Activated effector memory CD4-positive, alpha-beta T cell treated with anti-CD3 and anti-CD28 coated beads, Interleukin-2, amount 50 U/mL, for 16 hours (primary cell): ENCODE measurements at places on chromosomes 3 and 15.

DNA sequence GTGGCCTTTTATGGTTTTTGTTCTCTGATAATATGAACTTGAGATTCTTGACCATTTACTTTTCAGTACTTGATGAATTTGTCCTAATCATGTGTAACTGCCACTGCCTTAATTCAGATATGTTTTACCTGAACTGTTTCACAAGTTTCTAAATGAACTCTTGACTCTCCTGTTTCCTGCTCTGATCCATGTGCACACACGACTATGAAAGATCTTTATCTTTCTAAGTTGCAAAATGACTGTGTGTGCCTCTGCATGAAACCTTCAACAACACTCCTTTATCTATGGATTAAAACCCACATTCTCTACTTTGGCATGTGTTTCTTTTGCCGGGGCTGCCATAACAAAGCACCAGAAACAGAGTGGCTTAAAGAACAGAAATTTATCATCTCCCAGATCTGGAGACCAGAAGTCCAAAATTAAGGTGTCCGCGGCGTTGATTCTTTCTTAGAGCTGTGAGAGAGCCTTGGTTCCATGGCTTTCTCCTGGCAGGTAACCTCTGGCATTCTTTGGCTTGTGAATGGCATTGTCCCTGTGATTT lies 275.0 kb downstream of the ADAMTSL3 start:
- DNase-seq, result no peak

DNA sequence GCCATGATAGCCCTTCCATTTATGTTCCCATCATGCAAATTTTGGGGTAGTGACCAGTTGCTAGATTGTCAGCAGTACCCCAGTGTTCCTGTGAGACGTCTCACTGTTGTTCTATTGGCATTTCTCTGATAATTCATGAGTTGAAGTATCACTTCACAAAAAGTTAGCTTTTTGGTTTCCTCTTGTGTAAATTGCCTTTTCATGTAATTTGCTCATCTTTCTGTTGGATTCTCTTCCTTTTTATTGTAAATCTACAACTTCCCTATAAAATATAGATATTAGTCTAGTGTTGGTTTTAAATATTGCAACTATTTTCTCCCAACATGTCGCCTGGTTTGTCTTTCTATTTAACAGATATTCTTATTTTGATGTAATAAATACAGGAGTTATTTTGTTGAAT lies 7.5 kb upstream of the A4GNT start:
- DNase-seq, result no peak

DNA sequence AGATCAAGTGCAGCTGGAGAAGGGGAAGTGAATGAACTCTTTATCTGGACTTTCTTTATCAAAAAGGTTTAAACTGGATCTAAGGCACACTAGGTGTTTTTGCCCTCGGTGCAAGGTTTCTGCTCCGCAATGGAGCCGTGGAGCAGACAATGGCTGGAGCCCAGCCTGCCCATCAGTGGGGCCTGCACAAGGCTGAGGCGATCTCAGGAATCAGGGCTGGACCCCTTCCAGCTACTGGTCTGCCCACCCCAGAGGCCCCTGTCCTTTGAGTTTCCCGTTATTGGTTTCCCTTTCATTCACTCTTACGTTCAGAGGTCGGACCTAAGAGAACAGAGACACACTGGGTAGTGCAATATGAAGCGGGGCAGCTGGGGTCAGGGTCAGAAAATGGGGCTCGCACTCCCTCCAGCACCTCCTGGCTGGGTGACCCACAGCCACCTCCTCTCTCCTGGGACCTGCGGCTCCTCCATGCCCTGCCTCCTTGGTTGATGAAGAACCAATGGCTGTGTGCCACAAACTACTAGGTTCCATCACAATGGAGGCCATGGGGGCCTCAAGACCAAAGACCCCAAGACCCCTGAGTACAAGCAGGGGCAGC lies 164.6 kb downstream of the CHSY1 start:
- no peak for DNase-seq

DNA sequence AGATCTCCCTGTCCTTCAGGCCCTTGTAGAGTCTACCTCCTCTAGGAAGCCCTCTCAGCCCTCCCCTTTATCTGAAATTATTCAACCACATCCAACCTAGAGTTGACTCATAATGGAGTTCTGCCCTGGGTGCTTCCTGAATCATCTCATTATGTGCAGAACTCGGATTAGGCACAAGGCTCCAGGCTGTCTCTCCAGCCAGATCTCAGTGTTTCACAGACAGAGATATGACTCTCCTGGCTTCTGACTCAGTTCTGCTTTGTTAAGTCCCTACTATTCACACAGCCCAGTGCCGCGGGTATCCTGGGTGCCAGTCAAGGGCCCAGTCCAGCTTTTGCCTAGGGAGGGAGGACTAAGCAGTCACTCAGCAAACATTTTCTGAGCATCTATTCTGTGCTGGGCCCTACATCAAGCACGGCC lies 9.3 kb downstream of the STRA6 start:
- no peak for DNase-seq

GRCh38 chr3:88267441-88267840 lies 117.7 kb downstream of the C3orf38 start:
- DNase-seq, result no peak

GRCh38 chr3:5169807-5170206 lies 17.7 kb upstream of the EDEM1 start:
- DNase-seq, result no peak

DNA sequence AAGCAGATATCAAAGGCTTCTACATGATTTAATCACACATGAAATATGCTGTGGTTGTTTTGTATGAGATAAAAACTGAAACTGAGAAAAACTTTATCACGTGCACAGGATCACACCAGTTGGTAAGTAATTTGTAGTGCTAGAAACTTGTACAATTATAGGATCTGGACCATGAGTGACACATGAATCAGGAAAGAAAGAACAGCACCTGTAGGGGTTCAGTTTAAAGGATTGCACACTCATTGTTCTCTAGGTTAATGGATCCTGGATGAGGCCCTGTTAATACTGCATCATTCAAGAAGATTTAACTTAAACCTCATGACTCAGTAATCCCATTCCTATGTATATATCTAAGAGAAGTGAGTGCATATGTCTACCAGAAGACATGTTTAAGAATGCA lies 87.9 kb downstream of the STT3B start:
- no peak for DNase-seq

- no peak for DNase-seq
Measured at GRCh38 chr3:31530960-31531335, 1.8 kb upstream of the STT3B start.

GRCh38 chr15:98276018-98276417 lies 315.5 kb downstream of the ARRDC4 start:
- no peak for DNase-seq

DNA sequence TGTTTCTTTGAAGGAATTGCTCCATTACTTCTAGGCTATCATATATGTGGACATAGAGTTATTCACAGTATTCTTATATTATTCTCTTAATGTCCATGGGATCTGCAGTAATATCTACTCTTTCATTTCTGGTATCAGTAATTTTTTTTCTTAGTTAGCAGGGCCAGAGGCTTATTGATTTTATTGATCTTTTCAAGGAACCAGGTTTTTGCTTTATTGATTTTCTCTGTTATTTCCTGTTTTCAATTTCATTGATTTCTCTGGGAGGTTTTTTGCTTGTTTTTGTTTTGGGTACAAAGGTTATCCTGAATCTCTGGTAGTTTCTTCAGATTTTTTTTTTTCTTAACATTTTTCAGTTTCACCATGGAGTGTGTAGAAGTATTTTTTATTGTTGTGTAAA lies 60.1 kb upstream of the AP4E1 start:
- no peak for DNase-seq

GRCh38 chr3:66800941-66801545 lies 197.1 kb upstream of the KBTBD8 start:
- DNase-seq, result no peak

DNA sequence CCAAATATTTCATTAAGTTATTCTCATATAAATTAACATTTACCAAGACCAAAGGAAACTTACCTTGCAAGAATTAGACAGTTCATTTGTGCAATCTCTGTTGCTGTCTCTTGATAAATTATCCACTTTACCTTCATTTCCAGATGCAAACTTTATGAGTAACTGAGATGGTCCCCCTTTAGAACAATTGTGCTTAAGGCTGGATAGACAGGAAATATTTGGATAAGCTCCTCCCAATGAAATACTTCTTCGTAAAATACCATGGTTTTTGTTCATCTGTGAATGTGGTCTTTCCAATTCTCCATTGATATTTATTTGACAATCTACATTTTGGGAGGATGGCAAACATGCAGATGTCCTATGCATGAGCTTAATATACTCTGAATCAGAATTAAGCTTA lies 78.2 kb downstream of the NEDD4 start:
- no peak for DNase-seq

- no peak for DNase-seq
Measured at GRCh38 chr3:158976966-158977365, 175.1 kb downstream of the MFSD1 start.

DNA sequence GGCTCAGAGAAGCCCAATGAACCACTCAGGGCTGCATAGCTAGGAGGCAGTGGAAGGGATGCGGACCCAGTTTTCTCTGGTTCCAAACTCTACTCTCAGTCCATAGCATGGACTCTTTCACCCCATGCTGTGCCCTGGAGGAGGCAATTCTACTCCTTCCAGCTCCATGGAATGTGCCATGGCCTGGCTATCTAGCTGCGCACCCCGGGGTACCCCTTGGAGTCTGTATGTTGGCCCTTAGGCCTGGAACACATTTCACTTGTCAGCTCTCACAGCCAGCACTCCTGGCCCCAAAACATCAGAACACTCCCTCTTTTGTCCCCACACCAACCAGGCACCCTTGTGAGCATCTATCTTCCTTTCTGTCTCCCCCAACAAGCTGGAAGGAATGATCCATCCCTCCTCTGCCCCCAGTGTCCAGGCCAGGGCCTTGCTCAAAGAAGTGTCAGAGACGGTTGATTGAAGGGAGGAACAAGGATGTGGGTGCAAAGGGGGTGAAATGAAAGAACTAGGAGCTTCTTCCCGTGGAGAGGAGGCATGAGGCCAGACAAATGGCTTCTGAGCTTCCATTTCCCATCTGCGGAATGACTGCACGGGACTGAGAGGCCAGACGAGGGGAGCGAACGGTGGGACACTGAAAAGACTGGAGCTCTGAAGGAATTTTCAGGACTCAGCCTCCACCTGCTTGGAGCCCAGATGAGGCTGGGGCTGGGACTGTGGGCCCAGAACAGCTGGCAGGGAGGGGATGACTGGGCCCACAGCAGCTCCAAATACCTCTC lies 2.8 kb downstream of the PRSS50 start:
- peak; percentile 49 for DNase-seq

GRCh38 chr3:108497271-108497670 lies 13.1 kb downstream of the MYH15 start:
- DNase-seq, result no peak

GRCh38 chr15:89171136-89172072 lies 50.0 kb downstream of the RLBP1 start:
- DNase-seq, result peak; percentile 68

DNA sequence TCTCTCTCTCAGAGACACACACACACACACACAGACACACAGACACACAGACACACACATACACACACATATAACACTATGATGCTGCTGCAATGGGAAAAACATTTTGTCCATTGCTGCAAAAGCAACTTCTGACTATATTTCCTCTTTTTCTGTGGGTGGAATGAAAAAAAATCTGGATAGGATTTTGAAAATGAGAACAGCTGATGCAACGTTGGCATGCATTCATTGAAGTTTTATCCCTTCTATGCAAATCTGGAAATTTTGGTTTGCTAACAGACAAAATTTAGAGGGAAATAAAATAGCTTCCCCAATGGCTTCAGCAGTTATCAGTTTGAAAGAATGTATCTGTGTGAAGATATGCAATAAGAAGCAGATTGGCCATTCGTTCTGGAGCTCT lies 763.4 kb upstream of the GRM7 start:
- DNase-seq, result no peak

DNA sequence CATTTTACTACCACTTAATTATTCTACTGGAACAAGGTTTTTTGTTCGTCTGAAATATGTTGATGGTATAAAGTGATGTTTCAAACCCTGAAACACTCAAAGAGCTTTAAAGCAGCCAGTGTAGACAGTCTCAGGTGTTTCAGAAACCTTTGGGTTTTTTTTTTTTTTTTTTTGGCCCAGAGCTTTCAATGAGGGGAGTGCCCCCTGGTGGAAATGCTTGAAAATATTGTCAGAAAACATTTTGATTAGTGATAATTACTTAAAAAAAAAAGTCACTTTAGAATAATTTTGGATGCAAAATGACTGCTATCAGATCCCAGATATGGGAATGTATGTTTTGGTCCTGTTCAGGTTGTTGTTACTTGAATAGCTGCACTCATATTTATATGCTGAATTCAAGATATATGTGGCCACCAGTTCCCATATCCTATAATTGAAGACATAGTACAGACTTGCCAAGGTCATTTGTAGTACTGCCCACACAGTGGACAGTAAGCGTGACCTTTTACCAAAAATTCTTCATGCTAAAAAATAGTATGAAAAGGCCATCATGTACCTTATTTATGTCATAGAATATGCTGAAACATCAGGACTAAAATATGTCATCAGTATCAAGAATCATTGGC lies 35.9 kb downstream of the SATB1 start:
- no peak for DNase-seq

DNA sequence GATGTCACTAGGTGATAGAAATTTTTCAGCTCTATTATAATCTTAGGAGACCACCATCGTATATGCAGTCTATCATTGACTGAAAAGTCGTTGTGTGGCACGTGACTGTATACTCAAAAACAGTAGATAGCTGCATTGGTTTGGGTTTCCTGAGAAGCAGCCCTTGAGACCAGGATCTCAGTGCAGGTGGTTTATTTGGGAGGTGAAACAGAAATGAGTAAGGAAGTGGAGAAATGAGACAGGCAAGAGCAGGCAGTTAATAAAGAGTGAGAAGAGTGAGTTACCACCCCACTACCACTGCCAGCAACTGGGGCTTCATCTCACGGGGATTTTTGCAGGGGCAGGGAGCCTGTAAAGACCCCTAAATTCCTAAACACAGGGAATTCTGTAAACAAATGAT lies 221.0 kb downstream of the SHQ1 start:
- DNase-seq, result no peak

DNA sequence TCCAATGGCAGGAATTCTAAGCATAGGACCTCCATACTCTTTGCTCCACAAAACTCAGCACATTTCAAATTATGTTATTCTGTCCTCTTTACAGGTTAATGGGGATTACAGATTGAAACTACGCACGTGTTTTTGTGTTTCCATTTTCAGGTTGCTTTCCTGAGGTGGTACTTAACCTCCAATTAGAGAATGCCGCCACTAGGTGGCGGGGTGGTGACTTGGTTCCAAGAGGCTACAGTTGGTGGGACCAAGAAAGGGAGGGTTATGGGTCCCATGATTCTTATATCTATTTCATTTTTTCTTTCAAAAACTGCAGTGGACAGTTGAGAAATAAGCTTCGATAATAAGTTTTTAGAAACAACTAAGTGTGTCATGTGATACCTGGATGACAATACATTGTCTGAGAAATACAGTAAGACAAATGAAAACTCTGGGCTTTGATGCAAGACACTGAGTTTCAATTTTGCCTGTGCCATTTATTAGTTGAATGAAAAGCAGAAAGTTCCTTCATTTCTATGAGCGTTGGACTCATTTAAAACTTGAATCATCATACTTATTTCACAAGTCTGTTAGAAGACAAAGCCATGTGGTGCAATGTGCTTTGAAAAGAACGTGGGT lies 539.0 kb downstream of the FGF12 start:
- peak; percentile 67 for DNase-seq

GRCh38 chr3:113769551-113769950 lies 22.7 kb downstream of the ATP6V1A start:
- DNase-seq, result no peak
